ENCODE measurements at places on chromosomes 4 and X.
A peak's percentile ranks its signal among the peaks of the same experiment; 100 is the strongest.

DNA sequence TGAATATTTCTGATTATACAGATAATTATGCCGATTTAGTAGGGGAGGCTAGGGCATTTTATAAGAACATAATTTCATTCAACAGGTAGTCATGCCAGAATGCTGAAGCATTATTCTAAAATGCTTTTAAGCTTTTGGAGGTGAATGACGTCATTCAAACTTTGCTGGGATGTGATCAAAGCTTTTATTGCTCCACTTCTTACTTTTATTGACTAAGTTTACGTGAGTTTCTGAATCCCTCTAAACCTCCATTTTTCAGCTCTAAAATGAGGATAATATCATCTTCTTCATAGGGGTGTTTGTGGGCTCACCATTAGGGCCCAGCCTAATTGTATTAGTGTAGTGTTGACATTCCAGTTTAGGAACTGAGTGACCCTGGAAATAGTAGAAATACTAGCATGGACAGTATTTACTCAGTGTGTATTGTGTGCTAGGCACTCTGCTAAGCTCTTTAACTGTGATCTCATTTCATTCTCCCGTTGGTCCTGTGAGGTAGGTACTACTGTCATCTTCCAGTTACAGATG, 3.0 kb downstream of the WWC2 start:
- DNase-seq: no peak

DNA sequence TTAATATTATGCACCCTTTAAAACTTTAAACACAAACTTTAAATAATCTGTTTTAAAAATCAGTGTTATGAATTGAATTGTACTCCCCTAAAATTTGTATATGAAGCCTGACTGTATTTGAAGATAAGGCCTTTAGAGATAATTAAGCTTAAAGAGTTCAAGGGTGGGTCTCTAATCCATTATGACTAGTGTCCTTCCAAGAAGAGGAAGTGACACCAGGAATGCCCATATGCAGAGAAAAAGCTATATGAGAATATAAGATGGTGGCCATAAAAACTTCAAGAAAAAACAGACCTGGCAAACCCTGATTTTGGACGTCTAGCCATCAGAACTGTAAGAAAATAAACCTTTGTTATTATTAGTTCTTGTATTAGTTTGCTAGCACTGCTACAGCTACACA, 29.0 kb downstream of the UGT2A2 start:
- no peak for DNase-seq

GRCh38 chrX:134604701-134605311, 53.5 kb downstream of the PLAC1 start:
- no peak for DNase-seq

DNA sequence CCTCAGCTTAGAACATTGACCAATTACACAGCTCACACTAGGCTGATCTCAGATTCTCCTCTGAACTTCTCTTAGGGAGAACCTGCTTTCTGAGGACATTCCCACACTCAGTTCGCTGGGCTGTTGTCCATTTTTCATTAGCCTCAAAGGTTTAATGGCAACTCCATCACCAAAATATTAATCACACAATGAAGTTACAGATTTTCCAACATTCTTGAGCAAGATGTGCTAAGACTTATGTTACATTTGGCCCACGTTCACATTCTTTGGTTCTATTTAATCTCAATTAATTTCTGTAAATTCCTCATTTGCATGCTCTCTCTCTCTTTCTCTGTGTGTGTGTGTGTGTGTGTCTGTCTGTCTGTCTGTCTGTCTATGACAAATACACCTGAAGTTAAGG, 82.3 kb upstream of the EDNRA start:
- no peak for DNase-seq

- DNase-seq: no peak
These were observed 1811.2 kb upstream of the PCDH10 start for GRCh38 chr4:131337936-131338335.

- DNase-seq: no peak
These were observed 233.2 kb downstream of the EPHA5 start for GRCh38 chr4:65437102-65437501.

GRCh38 chr4:168560184-168561180, 63.6 kb downstream of the PALLD start:
- DNase-seq: no peak

GRCh38 chr4:88119943-88120342, 38.5 kb downstream of the ABCG2 start:
- no peak for DNase-seq

DNA sequence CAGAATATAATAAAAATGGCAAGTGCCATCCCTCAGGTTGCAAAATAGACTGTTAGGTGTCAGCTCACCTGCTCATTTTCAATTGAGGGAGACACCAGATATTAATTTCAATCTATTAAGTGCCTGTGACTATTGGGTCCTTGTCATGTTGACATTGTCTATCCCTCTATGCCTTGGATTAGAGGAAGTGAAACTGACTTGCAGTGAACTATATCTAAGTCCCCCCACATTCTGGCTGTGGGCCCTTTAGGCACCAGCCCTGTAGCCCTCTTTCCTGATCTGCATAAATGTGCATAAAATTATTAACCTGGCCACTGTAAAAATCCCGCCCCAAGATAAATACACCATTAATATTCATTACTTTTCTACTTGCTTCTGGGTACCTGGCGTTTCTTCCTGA, 293.0 kb upstream of the CLNK start:
- DNase-seq: no peak

DNA sequence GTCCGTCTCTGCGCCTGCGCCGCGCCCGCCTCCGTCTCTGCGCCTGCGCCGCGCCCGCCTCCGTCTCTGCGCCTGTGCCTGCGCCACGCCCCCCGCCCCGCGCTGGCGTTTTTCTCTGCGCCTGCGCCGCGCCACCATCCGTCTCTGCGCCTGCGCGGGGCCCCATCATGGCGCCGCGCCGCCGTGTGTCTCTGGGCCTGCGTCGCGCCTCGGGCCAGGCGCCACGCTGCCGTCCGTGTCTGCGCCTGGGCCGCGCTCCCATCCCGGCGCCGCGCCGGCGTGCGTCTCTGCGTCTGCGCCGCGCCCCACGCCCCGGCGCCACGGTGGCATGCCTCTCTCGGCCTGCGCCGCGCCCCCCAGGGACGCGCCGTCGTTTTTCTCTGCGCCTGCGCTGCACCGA, 51.8 kb upstream of the DUX4 start:
- no peak for DNase-seq

GRCh38 chrX:39631276-39632229, 466.2 kb downstream of the BCOR start:
- no peak for DNase-seq

GRCh38 chr4:8292478-8293107, 23.0 kb downstream of the HTRA3 start:
- no peak for DNase-seq

GRCh38 chr4:139515531-139515958, 40.5 kb downstream of the SETD7 start:
- no peak for DNase-seq

DNA sequence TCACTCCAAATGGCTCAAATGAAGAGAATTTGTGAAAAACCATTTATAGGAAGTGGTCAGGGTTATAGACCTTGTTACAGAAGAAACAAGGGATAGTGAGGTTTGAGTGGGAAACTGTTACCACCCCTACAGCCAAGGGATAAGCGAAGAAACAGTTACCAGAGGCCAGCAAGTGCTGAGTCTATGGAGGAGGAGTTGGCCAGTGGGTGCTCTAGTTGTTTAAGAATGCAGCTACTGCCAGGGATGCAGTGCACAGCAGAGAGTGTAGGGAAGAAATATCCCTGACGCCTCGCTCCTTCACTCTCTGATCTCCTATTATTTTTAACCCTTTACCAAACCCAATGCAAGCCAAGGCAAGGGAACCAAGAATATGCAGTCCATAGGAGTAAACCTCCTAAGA, 15.2 kb upstream of the SYTL4 start:
- no peak for DNase-seq

GRCh38 chrX:73182502-73183114, 32.0 kb downstream of the NAP1L2 start:
- DNase-seq: no peak

- DNase-seq: no peak
These were observed 59.6 kb downstream of the RPS3A start for GRCh38 chr4:151158979-151159378.

GRCh38 chrX:43728966-43729365, 72.9 kb downstream of the MAOA start:
- no peak for DNase-seq

- DNase-seq: no peak
These were observed 33.2 kb upstream of the SLC9A7 start for GRCh38 chrX:46791927-46792809.

DNA sequence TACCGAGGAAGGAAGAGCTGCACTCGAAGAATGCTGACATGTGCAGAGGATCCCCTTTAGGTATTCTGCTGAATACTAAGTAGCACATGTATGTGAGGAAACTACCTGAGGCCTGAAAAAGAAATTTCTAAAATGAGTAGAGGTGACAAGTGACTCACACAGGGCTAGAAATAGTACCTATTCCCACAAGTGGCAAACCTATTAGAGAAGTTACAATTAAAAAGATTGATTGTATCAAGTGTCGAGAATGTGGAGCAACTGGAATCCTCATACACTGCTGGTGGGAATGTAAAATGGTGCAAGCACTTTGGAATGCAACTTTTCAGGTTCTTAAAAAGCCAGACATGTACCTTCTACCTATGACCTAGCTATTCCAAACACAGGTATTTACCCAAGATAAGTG, 47.4 kb downstream of the CCSER1 start:
- no peak for DNase-seq

DNA sequence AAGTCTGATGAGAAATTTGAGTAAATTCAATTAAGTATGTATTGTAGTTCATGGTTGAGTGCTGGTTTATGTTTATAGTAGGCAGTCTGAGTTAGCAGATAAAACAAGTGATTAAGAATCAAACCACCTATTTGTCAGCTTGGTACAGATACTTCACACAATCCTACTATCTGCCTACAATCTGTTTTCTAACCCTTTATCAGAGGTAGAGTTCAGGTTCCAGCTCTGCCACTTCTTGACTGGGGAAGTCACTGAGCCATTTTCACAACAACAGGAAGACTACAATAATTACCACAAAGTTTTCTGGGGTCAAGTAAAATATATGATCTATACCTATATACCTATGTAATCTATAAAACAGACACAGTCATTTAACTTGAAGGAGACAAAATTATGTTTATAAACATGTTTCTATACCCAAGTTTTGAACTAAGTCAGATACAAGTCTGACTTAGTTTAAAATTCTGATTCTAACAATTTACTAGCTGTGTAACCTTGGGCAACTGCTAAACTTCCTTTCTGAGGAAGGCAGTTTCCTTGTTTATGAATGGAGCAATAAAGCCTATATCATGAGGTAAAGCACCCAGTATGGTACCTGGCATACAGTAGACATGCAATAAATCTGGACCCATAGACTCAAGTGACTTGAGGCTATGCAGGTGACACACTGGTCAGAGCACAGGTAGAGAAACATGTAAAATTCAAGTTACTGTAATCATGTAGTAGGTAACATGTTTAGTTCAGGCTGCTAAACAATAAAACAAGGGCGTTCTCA, 37.2 kb upstream of the BDH2 start:
- no peak for DNase-seq

GRCh38 chrX:136525738-136526606, 6.0 kb upstream of the VGLL1 start:
- DNase-seq: no peak

DNA sequence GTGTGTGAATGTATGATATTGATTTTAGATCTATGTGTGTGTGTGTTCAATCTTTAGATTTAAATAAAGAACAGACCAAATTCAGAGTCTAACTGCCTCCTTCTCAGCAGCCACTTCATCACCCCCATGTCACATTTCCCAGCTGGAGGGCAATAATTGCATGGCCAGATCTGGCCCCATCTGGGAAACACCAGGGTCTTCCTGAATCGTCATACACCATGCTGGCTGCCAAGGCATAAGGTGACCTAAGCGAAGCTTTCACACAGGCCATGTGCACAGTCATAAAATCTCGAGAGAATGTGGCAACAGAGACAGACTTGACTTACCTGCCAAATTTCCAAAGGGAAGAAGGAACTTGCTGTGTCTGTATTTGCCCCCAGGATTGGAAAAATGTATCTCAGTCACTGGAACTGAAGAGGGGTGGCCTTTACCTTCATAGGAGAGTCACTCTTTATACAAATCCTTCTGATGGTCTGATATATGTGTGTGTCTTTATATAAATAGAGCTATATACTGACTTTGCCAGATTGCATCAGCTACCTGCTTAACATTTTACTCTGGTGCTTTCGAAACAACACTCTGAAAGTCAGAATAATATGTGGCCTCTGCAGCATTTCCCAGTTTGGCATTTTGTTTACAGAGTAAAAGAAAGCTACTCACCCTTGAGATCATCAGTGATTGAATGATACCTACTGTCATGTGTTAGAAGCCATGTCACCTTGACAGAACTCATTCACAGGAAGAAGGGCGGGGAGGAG, at the start of gene PLAC1:
Gene PLAC1, minus strand, starts transcription at position 470 of the 758 bp plus-strand sequence. CDS start 91,789 bp downstream, outside the sequence.
- no peak for DNase-seq

DNA sequence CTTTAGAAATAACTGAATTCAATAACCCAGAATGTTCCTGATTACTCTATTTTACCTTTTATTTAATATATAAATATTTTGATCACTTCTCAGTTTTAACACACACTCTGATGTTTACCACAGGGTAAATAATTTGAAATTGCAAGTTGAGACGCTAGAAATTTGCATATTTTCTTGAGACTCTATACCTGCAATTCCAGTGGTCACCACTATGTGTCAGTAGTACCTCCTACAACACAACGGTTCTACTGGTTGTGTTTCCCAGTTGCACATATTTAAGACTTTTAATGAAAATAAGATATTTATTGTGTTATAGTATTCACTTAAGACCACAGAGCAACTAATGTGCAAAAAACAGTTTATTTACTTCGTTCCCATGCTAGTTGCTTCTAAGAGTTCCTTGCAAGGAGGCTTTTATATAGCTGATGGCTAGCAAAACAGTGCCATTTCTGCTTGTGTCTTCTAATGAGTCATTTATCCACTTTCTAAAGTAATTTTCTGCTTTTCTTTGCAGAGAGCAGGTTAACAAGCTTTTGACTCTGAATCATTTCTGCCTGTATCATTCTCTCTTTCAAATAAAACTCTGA, 98.9 kb upstream of the PDLIM3 start:
- DNase-seq: no peak

DNA sequence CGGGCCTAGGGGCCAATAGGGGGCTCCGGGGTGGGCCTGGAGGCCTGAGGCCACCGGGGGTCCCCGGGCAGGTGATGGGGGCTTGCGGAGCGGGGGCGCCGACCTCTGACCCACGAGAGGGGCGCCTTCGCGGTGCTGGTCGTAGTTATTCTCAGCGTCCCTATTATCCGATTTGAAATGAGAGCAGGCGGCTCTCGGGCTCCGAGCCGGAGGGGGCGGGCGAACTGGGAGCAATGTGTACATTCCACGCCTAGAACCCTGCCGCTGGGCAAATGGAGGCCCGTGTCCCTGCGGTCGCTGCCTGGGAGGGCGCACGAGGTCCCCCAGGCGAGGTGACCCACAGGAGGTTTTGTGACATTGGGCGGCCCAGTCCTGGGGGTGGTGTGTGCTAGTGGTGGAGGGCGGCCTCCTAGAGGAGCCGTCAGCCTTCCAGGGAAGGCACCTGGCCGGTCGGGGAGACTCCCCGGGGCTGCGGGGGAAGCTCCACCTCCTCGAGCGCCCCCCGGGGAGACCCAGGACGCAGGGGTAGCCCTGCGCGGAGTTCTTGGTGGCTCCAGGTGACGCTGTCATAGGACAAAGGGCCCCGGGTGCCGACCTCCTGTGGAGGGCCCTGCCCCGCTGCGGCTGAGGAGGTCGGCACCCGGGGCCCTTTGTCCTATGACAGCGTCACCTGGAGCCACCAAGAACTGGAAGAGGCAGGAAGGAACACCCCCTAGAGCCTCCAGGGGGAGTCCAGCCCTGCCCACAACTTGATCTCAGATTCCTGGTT, 102.6 kb upstream of the PRKX start:
- peak; percentile 2 for DNase-seq

Measured in esophagus squamous epithelium (tissue), 5 donors.